Pancreas (tissue), 10 donors: ENCODE measurements at places on chromosomes 6 and 20. TPM values are rescaled to one million over a fixed set of nuclear protein-coding genes. Genes with fewer than 3 reads are reported as not detected.

Gene HMGN3
- 35.2 TPM for total RNA-seq

- DNase-seq = no peak
Measured at GRCh38 chr6:120938164-120938875, 396.0 kb downstream of the TBC1D32 start.

GRCh38 chr6:88683734-88684133, 279.7 kb downstream of the RNGTT start:
- DNase-seq = no peak

- no peak for DNase-seq
Measured at GRCh38 chr20:42493001-42493400, 696.7 kb downstream of the PTPRT start.

Gene CPNE5
- total RNA-seq = 0.28 TPM

Gene FUCA2
- total RNA-seq = 21.0 TPM

Gene SLC2A10
- total RNA-seq = 14.3 TPM

DNA sequence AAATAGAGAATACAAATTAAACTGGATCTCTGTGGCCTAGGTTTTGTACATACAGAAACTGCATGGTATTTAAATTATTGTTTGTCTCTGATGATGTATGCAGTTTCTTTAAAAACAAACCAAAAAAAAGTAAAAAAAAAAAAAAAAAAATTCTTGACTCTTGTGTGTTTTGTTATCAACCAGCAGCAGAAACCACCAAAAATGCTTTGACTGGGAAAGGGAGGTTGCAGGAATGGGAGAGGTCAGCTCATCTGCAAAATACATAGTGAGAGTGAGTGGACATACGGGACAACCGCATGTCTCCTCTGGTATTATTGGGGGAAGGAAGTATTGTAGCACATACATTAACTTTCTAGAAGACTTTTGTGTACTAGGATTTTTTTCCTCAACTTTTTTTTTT, 38.0 kb downstream of the TBC1D7 start:
- no peak for DNase-seq

DNA sequence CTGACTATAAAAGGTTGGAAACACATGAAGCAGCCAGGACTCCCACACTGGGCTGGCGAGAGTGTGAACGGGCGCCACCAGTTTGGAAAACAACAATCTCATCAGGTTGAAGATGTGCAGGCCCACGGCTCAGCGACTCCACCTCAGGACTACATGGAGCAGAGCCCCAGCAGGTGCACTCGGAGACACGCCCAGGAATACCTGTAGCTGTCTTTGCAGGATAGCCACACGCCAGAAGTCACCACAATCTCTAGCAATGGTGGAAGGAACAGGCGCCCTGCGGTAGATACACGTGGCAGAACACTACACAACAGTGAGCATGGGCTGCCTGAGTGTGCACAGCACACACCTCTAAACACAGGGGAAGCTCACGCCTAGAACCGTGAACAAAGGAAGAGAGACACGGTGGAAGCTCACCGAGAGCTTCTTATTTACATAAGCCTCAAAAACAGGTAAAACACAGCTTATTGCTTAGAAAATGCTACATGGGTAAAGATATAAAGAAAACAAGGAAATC, 28.7 kb upstream of the RPS6KA2 start:
- no peak for DNase-seq
